ENCODE measurements at places on chromosomes 16 and 17. TPM values are rescaled to one million over a fixed set of nuclear protein-coding genes. Genes with fewer than 3 reads are reported as not detected.

Gene LGALS9
- total RNA-seq, result 36.3 TPM

Gene YWHAE
- total RNA-seq, result 684 TPM

Gene RBFOX1
- total RNA-seq, result not detected

Gene STH
- total RNA-seq, result not detected

Gene ITGA2B
- 1.2 TPM for total RNA-seq

Gene KRT9
- not detected for total RNA-seq

Gene VPS4A
- total RNA-seq, result 32.3 TPM

GRCh38 chr16:15396948-15397594, 1.5 kb downstream of the MPV17L start:
- DNase-seq, result no peak

GRCh38 chr17:32769846-32770245, 107.1 kb downstream of the MYO1D start:
- DNase-seq, result no peak

GRCh38 chr17:82328994-82329507, 4.5 kb downstream of the SECTM1 start:
- no peak for DNase-seq

DNA sequence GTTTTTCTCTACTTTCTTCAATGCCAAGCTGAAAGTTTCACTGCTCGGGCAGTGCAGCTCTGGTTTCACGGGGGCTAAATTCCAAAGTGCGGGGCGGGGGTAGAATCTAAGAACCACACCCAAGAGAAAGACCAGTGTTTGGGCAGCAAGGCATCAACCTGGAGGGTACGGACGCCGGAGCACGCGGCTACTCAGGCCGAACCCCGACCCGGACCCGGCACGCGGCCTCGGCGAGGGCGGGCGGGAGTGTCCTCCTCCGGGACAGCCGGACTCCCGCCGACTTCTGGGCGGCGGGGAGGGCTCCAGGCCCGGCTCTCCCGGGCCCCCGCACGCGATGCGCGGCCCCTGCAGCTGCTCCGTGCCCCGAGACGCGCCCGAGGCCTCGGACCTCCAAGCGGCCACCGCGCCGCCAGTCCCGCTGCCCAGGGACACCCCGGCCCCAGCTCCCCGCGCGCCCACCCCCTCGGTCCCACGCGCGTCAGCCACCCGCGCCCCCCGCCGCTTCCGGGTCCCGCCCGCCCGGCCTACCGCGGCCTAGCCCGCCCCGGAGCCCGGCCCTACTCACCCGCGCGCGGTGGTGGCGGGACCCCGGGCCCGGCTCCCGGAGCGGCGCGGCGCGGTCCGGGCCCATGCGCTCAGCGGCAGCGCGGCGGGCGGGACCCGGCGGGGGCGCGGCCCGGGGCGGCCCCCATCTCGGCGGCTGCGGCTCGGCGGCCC, 561 bp downstream of the AXIN1 start:
- no peak for DNase-seq

- no peak for DNase-seq
These were observed 6.9 kb downstream of the IGFBP4 start for GRCh38 chr17:40450175-40450574.

DNA sequence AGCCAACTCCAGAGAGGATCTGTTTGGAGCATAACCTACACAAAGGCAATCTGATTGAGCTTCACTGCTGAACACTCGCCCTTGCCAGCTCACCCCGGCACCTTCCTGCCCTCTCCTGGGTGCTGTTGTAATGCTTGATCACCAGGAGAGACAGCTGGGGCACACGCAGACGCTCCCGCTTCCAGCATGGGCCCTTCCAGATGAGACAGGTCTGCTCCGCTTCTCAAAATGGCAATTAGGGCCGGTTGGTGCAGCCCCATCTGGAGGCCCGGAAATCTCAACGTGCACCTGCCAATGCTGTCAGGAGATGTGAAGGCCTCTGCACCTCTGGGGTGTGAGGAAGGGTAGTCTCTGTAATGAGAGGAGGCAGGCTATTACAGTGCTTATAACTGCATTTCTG, 206.1 kb downstream of the ABCC12 start:
- DNase-seq, result no peak

DNA sequence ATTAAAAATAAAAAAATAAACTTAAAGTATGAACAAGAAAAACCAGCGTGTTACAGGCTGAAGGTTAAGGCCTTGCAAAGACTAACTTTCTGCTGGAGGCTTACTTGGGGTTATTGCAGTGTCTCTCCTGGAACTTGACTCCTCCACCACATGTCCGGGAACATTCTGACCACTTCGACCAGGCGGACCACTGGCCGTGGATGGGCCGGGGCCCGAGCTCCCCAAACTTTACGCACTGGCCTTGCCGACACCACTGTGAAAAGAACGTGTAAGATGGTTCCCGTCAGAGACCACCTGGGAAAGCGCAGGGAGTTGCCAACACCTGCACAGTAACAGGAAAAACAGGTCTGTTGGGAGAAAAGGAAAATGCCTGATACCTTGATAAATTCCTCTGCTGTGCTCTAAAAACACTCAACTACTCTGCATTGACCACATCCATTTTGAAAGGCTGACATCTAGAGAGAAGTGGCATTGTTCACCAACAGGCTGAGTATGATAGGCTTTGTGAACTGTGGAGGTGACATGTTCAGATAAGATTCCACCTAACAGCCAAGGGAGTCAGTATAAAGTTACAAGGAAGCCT, 99.1 kb downstream of the ADAMTS18 start:
- no peak for DNase-seq

DNA sequence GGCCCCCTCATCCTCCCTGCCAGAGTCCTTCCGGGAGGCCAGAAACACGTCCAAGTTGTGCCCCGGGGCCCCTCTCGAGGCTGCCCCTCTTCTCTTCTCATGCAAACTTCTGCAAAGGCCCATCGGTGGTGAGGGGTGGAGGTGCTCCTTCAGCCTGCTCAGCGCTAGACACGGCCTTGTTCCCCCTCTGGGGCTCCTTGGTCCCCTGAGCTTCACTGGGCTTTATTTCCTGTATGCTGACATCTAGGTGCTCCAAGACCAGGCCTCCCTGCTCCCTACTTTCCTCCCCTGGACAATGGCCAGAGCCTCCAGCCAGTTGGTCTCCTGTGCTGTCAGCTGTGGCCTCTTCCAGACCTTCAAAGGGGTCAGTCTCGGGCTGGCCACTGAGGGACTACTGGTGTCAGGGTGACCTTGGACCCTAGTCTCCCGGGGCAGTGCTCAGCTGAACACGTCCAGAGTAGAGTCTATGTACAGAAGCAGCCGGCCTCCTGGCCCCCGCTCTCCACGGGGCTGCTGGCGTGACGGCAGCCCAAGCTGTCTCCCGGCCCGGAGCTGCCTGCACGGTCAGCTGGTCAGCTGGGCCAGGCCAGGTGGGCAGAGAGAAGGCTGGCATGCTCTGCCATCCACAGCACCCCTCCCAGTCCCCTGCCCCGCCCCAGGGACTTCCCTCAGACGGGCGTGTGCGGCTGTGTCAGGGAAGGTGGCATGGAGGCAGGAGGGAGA, 1.7 kb upstream of the PRR35 start:
- no peak for DNase-seq

- no peak for DNase-seq
These were observed 26.9 kb upstream of the SPATA32 start for GRCh38 chr17:45288825-45289224.

DNA sequence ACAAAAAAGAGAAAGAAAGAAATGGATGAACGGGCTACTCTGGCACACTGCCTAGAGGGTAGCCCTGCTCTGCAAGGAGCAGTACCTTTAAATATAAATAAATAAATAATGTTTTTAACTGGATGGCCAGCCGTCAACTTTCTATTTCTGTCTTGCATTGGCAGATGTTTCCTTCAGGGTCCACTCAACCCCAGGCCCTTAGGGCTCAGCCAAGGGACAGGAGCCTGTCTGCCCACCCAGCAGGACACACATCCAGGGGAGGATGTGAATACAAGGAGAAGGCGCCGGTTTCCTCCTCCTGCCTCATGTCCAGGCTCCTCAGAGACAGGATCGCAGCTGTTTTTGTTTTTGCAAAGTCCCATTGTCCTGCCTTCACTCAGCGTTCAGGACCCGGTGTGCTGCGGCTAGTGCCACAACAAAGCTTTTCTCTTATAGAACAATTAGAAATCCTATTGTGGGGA, 22.6 kb downstream of the TTYH2 start:
- DNase-seq, result no peak

- DNase-seq, result no peak
These were observed 37.6 kb upstream of the DHRS7B start for GRCh38 chr17:21089145-21089544.

GRCh38 chr17:82242977-82243647, 14.3 kb downstream of the SLC16A3 start:
- DNase-seq, result peak; percentile 66

- no peak for DNase-seq
These were observed 11.6 kb downstream of the AQP8 start for GRCh38 chr16:25228372-25228771.

- DNase-seq, result no peak
These were observed 65.6 kb downstream of the XYLT1 start for GRCh38 chr16:17404941-17405689.

DNA sequence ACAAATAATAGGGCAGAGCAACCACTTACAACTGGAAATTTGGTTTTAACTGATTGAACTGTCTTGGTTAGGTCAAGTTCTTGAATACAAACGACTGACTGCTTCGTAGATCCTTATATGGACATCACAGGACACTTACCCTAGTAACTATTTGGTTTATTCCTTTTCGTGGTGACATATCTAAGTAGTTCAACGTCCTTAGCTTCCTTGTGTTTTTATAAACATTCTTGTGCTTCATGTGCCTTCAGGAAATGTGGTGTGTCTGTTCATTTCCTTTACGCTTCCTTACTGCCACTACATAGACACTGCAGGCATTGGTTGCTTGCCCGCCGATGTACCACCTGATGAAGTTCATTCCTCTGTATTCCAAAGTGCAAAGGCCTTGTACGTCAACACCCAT, 59.3 kb downstream of the USP10 start:
- DNase-seq, result no peak

GRCh38 chr16:48125888-48126287, 29.9 kb downstream of the ABCC12 start:
- no peak for DNase-seq

DNA sequence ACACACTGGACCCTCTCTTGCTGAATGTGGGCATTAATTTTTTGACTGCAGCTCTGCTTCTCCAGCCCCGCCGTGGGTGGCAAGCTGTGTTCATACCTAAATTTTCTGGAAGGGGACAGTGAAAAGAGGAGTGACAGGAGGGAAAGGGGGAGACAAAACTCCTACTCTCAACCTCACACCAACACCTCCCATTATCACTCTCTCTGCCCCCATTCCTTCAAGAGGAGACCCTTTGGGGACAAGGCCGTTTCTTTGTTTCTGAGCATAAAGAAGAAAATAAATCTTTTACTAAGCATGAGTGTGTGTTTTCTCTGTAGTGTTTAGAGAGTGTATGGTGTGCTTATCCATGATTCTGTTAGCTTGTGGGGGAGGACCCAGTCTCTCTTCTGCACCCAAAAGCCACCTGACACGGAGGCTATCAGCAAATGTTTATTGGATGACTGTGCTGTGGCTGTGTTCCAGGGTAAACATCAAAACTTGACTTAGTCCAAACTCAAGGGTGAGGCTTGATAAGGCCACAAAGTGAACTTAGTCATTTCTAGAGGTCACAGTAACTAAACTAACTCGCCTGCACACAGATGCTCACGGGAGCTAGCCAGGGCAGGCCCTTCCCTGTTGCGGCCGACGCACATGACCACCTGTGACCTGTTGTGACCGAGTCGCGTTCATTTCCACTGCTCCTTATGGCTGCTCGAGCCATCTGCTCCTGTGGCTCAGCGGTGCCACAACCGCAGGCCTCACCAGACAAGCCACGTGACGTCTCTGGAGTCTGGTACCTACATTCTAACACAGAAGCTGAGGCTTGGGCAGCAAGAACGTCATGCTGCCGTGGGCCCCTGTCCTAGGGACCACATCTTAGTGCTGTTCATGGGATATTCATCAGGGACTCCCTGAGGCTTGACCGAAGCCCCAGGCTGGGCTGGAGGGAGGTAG, 9.8 kb upstream of the MED11 start:
- no peak for DNase-seq

GRCh38 chr17:67032382-67032781, 12.0 kb upstream of the CACNG1 start:
- DNase-seq, result no peak

- no peak for DNase-seq
These were observed 25.9 kb downstream of the RNF43 start for GRCh38 chr17:58391302-58391984.

GRCh38 chr16:57240851-57241250, 4.2 kb upstream of the ARL2BP start:
- DNase-seq, result no peak

DNA sequence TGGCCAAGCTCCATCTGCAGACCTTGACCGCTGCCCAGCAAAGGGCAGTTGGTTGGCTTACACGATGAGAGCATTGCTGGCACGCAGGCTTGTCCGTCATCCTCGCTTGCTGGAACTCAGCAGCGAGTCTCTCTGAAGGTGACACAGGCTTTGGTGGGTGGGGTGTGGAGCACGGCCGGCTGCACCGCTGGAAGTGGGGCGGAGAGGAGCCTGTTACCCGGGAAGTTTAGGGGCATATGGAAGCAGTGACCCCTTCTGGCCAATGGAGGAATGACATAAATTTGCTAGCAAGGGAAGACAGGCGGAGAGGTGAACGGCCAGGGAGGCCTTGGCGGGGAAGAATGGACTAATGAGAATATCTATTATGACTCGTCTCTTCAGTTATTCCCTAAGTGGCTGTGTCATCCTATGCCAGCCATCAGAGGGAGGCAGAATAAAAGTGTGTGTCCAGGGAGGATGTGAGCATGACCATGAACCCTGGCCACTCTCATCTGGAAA, 65.9 kb upstream of the SDK2 start:
- DNase-seq, result peak; percentile 44

DNA sequence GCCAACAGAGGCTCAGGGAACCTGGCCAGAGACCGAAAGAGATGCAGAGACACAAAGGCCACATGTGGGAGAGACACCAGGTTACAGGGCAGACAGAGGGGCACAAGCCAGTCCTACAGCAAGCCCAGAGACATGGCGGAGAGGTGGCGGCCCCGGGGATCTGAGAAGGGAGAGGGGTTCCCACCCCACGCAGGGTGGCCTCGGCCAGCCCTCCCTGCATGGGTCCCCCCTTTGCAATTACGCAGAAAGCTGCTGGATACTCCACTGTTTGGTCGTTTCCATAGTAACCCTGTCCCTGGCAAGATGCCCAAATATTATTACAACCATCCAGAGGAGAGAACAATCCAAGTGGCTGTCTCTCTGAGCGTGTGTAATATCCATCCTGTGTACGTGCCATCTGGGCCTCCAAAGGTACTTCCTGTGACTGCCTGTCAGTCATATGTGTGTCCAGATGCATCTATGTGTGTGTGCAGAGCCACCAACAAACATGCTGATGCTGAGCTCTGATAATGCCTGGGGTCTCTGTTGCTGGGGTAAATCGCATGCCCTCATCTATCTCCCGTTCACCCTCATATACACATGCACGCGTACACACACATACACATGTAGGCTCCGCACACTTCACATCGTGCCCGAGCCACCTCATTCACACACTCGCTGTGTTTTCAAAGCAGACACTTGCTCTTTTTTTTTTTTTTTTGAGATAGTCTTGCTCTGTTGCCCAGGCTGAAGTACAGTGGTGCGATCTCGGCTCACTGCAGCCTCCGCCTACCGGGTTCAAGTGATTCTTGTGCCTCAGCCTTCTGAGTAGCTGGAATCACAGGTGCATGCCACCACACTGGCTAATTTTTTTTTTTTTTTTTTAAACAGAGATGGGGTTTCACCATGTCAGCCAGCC, 5.5 kb downstream of the PCGF2 start:
- DNase-seq, result peak; percentile 52

GRCh38 chr17:72714357-72714966, 378.0 kb downstream of the SLC39A11 start:
- no peak for DNase-seq
